ENCODE measurements at places on chromosomes 4 and X.

DNA sequence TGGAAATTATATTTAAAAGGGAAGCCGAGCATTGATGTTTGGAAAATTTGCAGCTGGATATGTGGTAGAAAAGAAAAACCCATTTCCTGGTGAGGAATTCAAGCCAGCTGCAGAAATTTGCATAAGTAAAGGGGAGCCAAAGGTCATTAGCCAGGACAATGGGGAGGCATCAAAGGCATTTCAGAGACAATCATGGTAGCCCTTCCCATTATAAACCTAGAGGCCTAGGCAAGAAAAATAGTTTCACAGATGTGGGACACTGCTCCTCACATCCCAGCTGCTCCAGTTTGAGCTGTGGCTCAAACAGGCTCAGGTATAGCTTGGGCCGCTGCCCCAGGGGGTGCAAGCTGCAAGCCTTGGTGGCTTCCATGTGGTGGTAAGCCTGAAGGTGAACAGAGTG is 35.8 kb downstream of the NAP1L3 start:
- DNase-seq: no peak

- no peak for DNase-seq
These were observed 192.3 kb downstream of the AASDH start for GRCh38 chr4:56195025-56195424.

- no peak for DNase-seq
These were observed 1038.6 kb downstream of the STPG2 start for GRCh38 chr4:97104666-97105065.

DNA sequence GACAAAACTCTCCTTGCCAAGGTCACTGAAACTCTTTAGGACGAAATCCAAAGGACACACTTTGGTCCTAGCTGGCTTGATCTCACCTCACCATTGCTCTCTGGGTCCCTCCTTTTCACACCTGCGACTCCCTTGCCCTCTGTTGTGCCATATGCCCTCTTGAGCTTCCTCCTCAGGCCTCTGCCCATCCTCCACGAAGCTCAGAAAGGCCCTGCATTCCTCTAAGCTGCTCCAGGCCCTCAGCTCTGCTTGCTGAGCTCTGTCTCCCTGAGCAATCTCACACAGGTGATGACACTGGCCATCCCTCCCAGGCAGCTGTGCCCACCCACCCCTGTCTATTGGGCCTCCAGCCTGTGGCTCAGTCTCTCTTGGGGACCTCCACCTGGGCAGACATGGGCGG is 10.1 kb upstream of the AFAP1 start:
- DNase-seq: no peak

DNA sequence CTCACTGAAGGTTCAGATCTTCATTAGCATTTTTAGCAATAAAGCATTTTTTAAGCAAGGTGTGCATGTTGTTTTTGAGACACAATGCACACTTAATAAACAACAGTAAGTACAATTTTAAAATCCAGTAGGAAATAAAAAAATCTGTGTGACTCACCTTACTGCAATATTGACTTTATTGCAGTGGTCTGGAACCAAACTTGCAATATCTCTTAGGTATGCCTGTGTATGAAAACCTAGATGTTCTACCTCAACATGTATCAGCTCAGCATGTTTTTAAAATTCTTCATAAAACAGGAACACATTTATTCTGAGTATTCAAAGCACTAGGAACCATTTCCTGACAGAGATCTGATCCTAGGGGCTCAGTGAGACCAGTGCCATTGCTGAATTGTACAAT is 26.7 kb downstream of the NR0B1 start:
- DNase-seq: no peak

GRCh38 chrX:13123857-13124345 is 79.5 kb upstream of the FAM9C start:
- DNase-seq: no peak

DNA sequence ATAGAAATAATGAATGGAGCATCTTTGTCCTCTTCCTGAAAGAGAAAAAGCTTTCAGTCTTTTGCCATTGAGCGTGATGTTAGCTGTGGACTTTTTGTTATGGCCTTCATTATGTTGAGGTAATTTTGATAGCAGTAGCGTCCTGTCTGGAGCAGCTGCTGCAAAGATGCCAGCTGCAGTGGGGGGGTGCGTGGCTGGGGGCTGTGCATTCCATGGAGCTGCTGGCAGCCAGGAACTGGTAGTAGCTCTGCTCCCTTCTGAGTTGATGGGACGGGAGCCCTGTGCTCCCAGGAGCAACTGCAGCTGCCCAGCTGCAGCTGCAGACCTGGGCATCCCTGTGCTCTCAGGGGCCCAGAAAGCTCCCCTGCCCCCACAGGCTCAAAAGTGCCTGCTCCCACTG is 50.4 kb downstream of the CCDC160 start:
- DNase-seq: no peak

DNA sequence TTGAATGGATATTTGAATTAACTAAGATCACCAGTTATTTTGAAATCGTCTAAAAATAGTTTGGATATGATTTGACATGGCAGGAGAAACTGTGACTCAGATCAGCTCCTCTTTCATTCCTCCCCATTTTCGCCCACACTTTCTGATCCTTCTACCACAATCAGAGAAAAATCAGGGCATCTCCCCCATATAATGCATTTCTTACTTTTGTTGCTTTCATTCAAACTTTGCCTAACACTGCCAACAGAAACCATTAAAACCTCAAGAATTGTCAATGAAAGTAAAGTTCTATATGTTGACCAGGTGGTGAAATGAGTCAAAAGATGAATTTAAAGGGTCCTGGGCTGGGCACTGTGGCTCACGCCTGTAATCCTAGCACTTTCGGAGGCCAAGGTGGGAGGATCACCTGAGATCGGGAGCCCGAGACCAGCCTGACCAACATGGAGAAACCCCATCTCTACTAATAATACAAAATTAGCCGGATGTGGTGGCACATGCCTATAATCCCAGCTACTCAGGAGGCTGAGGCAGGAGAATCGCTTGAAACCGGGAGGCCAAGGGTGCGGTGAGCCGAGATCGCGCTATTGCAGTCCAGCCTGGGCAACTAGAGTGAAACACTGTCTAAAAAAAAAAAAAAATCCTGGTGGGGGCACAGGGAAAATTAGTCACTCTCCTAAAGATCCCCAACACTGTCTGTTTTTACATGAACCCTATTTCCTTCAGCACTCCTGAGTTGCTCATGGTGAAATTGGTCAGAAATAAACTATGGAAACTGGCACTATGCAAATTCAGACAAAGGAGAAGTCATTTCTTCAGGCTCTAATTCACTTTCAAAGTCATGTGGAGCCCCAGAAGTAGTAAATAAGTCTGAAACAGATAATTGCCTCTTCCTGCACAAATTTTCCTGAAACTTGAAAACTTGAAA is 122.8 kb upstream of the NOCT start:
- no peak for DNase-seq

- no peak for DNase-seq
These were observed 23.6 kb downstream of the NYX start for GRCh38 chrX:41470706-41471105.

GRCh38 chrX:106802388-106803275 is at the start of gene TBC1D8B:
Gene TBC1D8B (plus strand): TSS chrX:106802673. CDS start chrX:106802854, 181 bp downstream.
- no peak for DNase-seq

- no peak for DNase-seq
These were observed 252.6 kb upstream of the MAD2L1 start for GRCh38 chr4:120319046-120319767.

DNA sequence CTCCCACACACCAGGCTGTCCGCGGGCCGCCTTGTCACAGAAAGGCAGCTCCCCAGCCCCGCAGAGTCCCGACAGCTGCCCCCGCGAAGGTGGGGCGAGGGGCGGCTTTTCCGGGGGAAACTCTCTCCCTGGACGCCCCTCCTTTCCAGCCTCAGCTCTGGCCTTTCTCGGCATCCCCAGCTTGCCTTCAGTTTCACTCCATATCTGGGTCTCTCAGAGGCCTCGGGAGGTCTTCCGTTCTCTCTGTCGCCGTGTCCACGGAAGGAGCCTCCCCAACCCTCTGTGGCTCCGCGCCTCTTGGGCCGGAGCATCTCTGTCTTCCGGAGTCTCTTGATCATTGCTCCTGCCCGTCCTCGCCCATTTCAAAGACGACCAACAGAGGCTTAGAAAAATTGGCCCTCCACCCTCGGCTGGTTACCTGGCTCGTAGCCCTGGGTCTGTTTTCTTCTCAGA is 6.1 kb upstream of the MSX1 start:
- no peak for DNase-seq

GRCh38 chrX:13428053-13428786 is 108.4 kb upstream of the ATXN3L start:
- DNase-seq: no peak

GRCh38 chrX:128106630-128107029 is 54.4 kb upstream of the ACTRT1 start:
- no peak for DNase-seq

GRCh38 chr4:85724791-85725563 is 250.0 kb downstream of the ARHGAP24 start:
- DNase-seq: no peak

DNA sequence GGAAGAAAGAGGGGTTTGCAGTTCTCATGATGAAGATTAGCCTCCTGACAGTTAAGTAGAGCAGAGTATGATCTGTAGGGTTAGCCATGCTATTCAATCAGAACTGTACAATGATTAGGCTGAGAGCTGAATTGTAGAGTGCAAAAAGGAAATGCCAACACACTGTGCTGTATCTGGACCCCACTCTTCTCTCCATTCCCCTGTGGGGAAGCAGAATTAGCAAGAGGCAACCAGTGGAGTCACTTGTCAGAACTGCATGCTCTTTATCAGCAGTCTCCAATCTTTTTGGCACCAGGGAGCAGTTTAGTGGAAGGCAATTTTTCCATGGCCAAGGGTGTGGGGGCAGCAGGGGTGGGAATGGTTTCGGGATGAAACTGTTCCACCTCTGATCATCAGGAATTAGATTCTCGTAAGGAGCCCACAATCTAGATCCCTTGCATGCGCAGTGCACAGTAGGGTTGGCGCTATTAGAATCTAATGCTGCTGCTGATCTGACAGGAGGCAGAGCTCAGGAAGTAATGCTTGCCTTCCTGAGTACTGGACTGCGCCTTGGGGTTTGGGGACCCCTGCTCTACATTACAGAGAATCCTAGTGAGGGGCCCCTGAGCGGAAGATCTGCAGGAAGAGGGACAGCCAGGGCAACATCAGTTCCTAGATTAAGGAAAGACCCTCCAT is 19.4 kb downstream of the TBC1D9 start:
- no peak for DNase-seq

DNA sequence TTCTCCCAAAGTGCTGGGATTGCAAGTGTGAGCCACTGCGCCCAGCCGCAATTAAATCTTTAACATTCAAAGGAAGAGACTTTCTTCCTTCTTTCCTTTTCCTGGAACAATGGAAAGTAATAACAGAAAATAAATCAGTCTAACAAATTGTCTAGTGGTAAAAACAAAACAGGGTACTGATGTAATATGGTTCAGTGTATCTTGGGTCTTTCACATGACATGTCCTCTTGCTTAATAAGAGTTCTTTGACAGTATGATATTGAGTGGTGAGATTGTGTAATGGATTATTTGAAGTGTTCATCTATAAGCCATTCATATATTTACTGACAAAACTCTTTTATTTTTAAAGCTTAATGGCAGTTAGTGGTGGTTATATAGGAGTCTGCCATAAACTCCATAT is 256.6 kb downstream of the SPRY1 start:
- DNase-seq: no peak

DNA sequence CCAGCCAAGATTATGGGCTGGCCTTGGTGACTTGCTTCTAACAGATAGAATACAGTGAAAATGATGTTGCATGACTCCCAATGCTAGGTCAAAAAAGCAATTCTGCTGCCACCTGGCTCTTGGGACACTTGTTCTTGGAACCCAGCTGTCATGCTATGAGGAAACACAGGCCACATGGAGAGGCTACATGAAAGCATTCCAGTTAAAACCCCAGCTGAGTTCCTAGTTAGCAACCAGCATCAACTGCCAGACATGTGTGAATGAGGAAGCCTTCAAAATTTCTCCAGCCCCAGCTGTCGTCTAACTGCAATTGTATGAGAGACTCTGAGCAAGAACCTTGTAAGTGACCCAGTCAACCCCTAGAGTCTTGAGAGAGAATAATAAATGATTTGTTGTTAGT is 105.2 kb upstream of the FGF16 start:
- peak; percentile 47 for DNase-seq

All from GF-D8 (cell line).